ENCODE measurements at places on chromosomes 7 and 10.

DNA sequence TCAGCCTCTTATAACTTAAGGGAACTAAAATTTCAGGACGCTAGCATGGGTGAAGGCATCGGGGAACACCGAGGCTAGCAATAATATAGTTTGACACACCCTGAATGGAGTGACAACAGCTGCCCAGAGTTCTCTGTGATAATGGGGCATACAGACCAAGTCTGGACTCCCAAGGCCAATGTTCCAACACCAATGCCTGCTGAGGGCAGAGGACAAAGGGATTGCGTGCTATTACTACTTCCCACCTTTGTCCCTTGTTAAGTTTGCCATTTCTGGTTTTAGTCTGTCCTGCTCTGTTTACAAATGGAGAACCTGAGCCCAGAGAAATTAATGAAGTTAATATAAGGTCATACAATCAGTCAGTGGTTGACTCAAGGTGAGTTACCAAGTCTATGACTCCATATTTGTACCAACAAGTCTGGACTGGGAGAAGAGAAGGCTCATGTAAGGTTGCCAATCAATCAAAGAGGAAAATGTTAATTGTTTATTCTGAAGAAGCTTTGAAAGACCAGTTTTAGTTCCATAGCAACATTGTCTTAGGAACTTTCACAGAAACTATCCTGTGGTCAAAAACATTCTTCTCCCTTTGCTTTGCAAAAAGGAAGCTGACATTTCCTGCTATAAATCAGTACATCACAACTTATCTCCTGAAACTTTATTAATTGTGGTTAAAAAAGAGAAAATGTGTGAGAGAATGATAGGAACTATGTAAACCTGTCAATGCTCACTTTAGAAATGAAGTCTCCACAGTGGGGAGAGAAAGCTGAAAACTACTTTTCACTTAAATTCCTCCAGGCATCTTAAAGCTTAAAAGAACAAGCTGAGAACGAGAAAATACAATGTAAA is 74.5 kb downstream of the CCDC6 start:
- no peak for DNase-seq

DNA sequence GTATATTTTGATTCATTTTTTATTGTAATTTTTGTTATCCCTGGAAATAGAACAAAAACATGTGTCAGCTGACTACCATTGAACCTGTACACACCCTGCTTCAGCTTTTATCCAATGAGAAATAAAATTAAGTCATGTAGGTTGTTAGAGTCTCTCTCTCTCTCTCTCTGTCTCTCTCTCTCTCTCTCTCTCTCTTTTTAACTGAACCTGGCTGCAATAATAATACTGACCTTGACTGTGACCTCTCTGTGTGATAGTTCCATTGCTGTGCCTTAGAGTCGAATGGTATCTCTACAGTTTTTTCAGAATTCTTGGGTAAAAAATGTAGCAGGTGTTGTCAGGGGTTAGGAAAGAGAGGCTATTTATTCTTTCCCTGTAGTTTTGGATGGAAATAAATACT is 637.8 kb downstream of the CNTNAP2 start:
- no peak for DNase-seq

- DNase-seq = no peak
Measured at GRCh38 chr7:77538281-77539212, 1.5 kb downstream of the PTPN12 start.

- DNase-seq = no peak
Measured at GRCh38 chr7:135186841-135187253, 16.3 kb upstream of the CYREN start.

GRCh38 chr7:42175834-42176723 is 60.9 kb downstream of the GLI3 start:
- no peak for DNase-seq

DNA sequence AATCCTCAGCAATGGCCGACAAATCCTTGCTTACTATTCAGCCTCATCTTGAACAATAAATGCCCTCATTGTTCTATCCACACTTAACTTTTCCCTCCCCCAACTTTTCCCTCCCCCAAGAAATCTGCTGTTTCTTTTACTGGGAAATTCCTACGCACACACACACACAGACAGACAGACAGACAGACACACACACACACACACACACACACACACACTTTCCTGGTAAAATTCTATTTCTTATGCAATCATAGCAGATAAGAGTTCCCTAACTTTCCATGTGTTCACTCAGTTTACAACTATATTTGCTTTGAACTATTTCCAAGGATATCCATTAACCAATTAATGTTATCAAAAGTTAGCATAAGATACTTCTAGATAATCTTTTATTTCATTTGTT is 52.9 kb downstream of the RELN start:
- no peak for DNase-seq

DNA sequence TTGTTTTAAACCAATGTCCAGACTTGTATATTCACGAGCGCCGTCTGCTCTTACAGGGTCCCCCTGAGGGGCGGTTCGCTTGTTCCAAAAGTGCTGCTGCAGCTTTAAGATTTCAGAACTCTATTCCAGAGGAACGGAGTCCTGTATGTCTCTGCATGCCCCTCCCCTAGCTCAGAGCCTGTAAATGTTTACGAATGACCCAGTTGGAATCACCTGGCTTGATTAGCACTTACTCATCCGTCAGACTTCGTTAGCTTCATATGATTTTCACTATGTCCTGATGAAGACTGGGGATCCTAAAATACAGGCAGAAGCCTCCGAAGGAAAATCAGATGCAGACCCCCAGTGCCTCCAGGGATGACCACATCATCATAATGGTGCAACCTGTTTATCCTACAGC is 4.5 kb upstream of the CHST15 start:
- no peak for DNase-seq

DNA sequence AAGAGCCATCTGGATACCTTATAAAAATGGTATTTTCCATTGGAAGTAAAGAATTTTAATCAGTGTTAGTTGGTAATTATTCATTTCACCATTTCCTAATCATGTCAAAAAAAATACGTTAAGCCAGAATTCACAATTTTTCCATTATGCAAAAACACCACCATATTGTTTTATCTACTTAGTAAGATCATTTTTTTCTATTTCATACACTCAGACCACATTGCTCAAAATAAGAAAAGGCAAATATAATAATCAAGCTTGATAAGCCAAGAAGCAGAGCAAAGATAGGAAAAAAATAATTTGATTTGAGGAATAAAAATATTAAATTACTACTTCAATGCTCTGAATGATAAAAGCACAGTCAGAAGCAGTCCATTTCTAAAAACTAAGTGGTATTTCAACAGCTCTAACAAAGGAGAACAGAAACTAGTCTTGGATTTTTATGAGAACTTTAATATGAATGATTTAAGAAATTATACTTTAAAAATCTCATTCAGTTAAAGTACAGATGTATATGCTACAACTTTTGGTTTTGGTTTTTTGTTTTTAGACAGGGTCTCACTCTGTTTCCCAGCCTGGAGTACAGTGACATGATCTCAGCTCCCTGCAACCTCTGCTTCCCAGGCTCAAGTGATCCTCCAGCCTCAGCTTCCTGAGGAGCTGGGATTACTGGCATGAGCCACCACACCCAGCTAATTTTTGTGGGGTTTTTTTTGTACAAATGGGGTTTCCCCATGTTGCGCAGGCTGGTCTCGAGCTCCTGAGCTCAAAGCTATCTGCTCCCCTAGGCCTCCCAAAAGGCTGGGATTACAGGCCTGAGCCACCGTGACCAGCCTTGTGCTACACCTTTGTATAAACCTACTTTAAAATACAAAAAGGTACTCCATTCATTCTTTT is 46.6 kb downstream of the LRRN3 start:
- no peak for DNase-seq

DNA sequence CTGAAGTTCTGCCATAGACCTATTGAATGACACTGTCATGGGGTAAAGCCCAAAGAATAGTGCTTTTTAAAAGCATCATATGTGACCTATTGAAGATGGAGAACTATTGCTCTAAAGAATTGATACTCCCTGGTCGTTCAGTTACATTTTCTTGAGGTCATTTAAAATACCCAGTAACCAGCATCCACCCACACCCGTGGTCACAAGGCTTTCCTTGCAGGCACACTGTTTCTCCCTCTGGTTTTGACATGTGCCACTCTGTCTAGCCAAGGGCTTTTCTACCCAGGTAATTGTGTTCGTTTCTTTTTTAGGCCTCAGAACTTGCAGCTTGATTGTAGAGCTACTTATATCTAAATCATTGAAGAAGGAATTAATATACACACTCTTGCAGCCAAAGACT is 68.3 kb upstream of the LYZL2 start:
- no peak for DNase-seq

DNA sequence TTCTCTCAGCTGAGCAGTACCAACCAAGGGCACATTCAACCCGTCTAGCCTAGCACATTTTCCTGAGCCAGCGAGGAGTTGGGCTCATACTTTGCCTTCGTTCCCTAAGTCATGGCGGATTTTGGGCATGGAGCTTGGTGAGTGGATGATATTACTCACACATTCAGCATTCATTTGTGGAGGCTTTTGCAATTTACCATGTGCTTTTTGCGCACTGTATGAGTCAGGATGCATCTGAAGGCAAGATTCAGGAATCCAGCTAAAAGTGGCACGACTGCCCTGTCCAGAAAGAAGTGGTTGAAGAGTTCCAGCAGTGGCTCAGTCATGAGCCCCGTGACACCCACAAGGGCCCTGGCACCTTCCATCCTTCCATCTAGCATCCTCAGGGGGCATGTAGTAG is 24.2 kb upstream of the MGMT start:
- no peak for DNase-seq

DNA sequence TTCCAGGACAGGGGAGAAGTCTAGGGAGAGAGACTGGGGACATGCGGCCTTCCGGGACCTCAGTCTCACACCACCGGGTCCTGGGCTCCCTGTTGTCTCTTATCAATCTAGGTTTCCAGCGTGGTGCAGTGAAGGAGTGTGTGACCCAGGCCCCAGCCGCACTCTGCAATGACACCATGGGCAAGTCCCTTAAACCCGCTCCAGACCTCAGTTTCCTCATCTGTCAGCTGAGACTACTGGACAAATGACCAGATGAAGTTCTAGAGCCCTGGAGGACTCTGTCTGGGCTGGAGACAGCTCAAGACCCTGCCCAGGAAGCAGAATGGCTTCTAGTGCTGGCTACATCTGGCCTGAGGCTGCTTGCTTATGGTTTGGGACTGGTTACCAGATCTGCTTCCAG is 20.1 kb upstream of the EIF5AL1 start:
- no peak for DNase-seq

- no peak for DNase-seq
Measured at GRCh38 chr7:41058986-41059741, 643.7 kb downstream of the INHBA start.

DNA sequence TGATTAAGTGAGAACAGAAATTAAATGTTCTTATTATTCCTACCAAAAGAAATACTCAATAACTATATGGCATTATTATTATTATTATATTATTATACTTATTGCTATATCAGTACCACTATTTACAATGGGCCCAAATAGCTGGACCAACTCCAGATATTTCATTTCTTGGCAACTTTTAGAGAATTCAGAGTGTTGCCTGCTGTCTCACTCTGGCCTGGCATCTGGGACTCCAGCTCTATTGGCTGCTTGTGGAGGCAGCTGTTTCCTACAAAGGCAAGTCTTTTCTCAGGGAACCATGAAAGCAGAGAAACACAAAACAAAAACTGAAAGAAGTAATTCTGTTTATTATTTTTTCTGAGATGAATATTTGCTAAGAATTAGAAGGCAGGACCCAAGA is 105.1 kb upstream of the SORCS1 start:
- no peak for DNase-seq

DNA sequence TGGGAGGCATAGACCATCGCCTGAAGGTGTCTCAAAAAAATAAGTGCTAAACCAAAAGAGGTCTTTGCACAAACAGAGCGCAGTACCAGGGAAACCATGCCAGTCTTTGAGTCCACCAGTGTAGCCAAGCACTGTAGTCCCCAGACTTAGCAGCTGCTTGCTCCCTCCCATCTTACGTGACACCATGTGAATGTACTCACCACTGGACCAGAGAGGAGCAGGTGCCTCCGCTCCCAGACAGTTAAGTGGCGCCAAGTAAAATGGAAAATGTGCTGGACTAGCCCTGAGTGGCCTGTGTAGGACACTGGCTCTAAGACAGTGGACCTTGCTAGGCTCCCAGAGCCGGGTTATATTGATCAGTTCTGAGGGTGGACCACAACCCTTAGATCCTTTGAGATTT is 47.7 kb upstream of the PLEKHA1 start:
- DNase-seq = no peak

DNA sequence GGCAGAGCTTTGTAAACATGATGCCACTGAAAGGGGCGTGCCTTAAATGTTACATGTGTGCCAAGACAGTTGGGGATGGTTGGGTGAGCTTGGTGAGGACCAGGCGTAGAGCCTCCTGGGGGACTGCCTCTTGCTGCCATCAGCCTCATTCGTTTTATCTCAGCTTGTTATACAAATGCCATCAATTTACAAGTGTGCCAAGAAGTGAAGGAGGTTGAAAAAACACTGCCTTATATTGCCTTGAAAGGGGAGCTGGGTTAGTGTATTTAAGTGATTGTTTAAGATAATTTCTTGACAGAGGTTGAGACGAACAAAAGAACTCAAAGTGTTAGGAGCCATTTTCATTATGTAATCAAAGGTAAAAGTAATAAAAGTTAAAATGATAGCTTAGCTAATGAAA is 354.7 kb downstream of the PHTF2 start:
- DNase-seq = no peak

- DNase-seq = no peak
Measured at GRCh38 chr10:132593389-132593788, 55.8 kb downstream of the INPP5A start.

GRCh38 chr7:69196593-69196992 is 401.7 kb upstream of the AUTS2 start:
- no peak for DNase-seq

- no peak for DNase-seq
Measured at GRCh38 chr10:70760271-70760787, 24.8 kb downstream of the TBATA start.

- DNase-seq = no peak
Measured at GRCh38 chr10:22230158-22230833, 12.5 kb upstream of the EBLN1 start.

DNA sequence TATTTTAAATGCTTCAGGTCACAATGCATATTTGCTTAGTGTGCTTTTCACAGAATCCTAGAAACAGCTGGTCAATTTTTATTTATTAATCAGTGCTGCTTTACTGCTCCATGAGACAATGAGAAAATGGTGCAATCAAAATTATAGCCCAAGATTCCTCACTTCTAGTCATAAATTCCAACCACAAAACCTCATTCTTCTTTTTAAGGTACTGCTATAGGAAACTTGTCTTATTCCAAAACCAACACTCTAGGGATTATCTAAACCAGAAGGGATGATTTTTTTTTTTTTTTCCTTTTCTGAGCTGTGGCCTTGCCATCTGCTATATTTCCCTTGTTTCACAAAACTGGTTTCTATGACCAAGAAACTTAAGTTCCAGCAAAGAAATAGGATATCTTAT is 64.0 kb upstream of the SEMA3A start:
- DNase-seq = no peak

DNA sequence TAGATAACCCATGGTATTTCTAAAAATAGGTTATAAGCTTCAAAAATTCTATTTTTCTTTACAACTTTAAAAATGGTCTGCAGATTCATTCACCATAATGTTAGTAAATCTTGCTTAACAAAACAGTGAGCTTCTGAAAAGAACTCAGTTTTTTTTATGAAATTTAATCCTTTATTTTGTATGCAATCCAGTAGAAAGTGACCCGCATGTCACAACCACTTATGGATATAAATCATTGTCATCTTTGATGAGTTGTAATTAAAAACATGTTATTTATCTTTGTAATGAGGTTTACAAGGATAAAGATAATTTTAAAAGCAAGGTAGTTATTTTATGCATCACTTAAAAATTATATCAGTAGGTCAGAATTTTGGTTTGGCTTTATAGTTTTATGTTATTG is 173.5 kb upstream of the SEMA3A start:
- DNase-seq = no peak

Data from stimulated activated CD8-positive, alpha-beta memory T cell treated with anti-CD3 and anti-CD28 coated beads, Interleukin-4, amount 100 ng/mL, for 4 hours (primary cell).